ENCODE measurements at places on chromosomes 16 and 17.
A peak's percentile ranks its signal among the peaks of the same experiment; 100 is the strongest.

DNA sequence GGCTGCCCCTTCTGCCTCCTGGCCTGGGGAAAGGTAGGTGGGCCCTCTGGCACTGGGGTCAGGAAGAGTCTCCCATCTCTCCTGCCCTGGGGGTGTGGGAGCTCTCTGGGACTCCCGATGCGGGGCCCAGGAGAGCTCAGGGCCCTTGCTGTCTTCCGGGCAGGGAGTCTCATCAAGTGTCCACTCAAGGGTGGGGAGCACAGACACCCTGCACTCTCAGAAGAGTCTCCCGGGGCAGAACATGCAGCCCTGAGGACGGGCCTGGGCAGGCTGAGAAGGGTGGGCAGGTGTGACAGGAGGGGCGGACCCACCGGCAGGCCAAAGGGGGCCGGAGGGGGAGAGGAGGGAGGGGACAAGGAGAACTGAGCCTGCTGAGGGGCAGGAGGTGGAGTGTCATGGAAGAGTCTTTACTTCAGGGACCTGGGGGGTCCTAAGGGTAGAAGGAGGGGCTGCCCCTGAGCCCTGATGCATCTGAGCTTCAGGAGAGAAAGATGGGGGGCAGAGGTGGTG is 8.4 kb upstream of the PKMYT1 start:
- DNase-seq, result no peak

GRCh38 chr16:15856182-15856581 is 646 bp downstream of the MYH11 start:
- no peak for DNase-seq

DNA sequence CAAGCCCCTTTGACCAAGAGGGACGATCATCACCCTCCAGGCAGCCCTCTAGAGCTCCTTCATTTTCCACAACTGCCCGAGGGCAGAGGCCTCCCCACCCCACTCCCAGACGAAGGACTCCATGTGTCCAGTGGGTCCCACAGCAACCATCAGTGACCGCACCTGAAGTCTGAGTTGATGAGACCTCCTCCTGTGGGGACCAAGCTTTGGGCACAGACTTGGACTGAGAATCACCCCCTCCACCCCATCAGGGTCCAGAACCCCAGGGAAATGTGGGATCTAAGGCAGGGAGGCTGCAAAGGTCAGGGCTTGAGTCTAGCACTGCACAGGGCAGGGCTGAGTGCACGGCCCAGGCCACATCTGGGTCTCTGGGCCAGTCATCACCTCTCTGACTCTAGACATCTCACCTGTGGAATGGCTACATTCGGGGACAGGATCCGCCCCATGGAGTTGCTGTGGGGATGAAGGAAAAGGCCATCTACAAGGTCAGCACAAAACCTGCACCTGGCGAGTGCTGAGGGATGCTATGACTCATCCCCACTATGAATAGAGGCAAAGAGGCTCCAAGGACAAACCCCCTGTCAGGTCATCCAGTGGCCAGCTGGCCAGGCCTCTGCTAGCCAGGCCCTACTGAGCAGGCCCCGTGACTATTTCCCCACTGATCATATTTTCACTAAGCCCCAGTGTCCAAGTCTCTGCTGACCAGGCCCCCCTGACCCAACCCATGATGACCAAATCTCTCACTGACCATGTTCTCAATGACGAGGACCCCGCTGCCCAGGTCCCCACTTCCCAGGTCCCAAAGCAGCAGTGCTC is 38.4 kb downstream of the TNFRSF13B start:
- no peak for DNase-seq

GRCh38 chr16:67236563-67237395 is 9.8 kb downstream of the TMEM208 start:
- DNase-seq, result no peak

GRCh38 chr17:8609910-8610309 is 20.6 kb downstream of the MYH10 start:
- no peak for DNase-seq

GRCh38 chr17:80063830-80064585 is 27.6 kb downstream of the CCDC40 start:
- DNase-seq, result no peak

DNA sequence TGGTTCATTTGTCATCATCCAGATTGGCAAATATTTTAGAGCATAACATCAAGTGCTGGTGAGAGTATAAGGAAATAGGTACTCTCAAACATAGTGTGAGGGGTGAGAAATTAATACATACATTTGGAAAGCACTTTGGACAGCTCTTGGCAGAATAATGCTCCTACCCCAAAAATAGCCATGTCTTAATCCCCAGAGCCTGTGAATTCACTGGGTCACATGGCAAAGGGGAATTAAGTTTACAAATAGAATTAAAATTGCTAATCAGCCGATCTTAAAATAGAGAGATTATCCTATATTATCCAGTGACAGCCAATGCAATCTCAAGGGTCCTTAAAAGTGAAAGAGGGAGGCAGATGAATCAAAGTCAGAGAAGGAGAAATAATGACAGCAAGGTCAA is 38.8 kb upstream of the ANKFN1 start:
- peak; percentile 95 for DNase-seq

DNA sequence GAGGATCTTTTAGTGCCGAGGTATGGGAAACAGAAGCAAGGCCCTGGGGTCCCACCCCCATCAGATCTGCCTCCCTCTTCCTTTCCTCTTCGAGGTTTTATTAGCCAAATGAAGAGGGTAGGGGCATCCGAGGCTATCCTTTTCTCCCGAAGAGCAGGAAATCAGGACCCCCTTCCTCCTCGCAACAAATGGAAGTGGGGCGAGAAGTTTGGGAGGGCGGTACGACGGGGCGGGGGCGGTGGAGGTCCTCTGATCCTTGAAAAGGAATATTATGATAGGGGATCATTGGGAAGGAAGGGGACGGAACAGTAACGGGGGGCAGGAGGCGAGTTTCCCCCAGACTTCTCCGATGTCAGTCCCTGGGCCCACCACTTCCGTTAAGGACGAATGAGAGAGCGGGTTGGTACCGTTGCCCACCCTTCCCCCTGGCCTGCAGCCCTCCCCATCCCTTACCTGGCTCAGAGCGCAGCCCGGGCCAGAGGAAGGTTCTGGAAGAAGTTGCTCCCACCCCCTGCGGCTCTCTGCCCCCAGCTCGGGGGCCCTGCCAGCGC is 309 bp downstream of the FOXJ1 start:
- no peak for DNase-seq

DNA sequence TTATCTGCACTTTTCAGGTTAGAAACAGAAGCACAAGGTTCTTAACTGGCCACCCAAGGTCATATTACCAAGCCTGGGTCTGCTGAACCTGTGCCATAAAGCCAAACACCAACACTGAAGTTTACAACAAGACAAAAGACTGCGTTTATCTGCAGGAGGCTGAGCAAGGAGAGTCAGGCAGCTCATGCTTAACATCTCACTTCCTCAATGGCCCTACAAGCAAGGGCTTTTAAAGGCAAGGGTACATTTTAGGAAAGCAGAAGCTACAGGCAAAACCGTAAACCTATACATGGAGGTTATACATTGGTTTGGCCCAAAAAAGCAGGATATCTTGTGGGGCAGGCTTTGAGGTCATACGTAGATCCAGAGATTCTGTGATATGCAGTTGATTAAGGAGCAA is 91.2 kb downstream of the GNAO1 start:
- DNase-seq, result no peak

- peak; percentile 97 for DNase-seq
These were observed 19.9 kb upstream of the MRPS23 start for GRCh38 chr17:57869617-57870282.

GRCh38 chr17:70434536-70435490 is 265.5 kb downstream of the KCNJ2 start:
- DNase-seq, result no peak

GRCh38 chr16:87922250-87922871 is 14.0 kb downstream of the CA5A start:
- no peak for DNase-seq

DNA sequence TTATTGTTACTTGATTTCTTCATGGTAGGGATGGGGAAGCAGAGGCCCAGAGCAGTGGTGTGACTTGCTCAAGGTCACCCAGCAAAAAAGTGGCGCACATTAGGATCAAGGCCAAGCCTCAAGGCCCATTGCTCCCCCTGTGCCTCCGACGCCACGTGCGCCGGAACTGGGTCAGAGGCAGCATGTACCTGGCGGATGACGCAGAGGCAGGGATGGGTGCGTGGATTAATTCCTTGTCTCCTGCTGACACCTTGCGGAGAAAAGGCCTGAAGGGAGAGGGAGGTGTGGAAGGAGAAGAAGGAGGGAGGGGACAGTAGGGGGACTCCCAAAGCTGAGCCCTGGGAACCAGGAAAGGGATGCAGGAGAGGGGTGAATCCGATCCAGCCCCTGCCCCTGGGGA is 18.5 kb downstream of the SBK1 start:
- DNase-seq, result no peak

DNA sequence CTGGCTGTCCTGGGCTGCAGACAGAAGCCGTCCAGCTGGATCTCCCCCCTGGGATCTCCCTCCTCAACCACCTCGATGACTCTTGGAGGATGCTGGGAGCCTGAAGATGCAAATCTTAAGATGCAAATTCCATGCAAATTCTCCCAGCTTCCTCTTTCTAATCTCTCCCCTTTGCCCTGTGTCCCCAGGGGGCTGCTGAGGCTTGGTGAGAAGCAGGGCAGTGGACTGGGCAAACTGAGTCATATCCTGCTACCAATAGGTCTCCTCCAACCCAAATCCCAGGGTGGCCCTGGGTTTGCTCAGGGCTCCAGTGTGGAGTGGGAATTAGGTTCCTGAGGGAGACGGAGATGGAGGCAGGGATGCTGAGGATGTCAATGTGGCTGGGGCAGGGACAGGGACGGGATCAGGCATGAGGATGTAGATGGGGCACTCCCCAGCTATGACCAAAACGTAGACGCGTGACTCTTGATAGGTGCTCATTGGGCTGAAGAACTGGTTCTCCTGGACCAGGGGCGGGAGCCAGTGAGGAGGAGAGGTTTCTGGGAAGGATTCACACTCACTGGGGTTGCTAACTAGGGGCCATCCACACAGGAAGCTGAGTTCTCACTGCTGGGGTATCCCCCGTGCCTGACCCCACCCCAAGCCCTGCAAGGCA is 3.6 kb upstream of the ALOX12B start:
- no peak for DNase-seq

DNA sequence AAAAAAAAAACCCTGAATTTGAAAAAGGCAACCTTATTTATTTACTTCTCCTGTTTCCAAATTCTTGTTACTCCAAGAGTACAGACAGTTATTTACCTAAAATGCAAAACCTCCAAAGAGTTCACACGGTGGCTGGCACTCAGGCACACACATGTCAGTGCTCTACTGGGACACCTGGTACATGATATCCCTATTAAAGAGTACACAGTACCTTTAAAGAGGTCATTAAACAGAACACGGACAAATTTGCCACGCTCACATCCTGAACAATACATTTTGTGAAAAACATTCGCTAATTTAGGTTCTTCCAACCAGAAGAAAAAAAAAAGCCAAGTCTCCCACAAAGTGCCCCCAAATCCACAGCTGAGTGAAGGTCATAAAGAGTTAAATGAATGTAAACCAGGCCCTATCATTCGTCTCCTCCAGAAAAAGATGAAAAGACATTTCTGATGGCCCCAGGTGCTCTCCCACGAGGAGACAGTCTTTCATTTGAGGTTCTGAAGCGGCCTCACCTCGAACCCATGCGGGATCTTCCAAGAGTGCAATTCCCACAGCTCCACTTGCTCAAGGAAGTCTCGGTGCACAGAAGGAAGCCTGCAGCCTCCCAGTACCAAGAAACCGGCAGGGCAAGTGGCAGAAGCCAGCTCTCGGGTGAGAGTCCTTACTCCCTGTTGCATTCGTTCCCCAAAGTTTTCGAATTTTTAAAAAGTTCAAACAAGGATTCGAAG is 993 bp downstream of the ERN1 start:
- DNase-seq, result no peak

GRCh38 chr16:31114468-31114867 is 3.0 kb upstream of the KAT8 start:
- DNase-seq, result no peak

DNA sequence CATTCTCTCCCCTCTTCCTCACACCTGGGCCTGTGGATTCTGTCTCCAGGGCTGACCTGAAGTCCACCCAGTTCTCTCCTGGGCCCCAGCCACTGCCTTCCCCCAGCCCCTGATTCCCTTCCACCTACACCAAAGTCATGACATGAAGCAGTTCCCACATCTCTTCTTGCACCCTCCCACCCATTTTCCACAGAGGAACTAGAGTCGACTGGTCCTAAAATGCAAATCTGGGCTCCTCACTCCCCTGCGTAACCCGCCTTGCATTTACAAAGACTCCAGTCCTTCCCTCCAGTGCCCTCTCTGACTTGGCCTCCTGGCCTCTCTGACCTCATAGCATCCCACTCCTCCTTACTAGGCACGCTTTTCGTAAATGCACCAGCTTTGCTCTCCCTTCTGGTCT is 14.8 kb downstream of the COX6A2 start:
- DNase-seq, result no peak

- DNase-seq, result no peak
These were observed 5.0 kb upstream of the KCTD11 start for GRCh38 chr17:7346761-7347614.

GRCh38 chr17:67456889-67457288 is 79.8 kb downstream of the PITPNC1 start:
- DNase-seq, result no peak

GRCh38 chr17:19744492-19744891 is 3.6 kb downstream of the ALDH3A1 start:
- DNase-seq, result no peak

DNA sequence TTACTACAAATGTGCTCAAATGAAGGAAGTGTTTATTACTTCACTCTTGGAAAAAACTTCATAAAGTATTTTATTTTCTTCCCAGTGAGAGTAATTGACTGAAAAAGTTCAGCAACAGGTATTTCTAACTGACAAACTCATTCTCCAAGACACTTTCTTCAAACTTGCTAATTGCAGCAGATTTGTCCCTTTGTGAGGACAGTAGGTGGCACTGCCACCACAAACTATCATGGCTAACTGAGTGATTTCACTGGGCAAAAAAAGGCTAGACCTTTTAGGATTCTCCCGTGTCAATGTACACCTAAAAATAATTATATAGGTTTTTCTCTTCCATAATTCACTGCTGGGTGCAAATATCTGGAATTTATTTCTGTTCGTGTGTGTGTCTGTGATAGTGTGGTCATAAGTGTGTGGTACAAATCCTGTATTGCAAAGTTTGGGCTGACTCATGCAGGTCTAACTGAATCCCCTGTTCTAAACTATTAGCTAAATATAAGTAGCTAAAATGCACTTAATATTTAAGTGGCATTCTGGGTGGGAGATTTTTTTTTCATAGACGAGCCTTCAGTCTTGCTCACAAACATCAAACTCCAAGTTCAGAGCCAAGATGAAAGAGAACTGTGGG is 3.9 kb downstream of the HS3ST3A1 start:
- no peak for DNase-seq

- no peak for DNase-seq
These were observed 51.5 kb downstream of the GSG1L start for GRCh38 chr16:28011971-28012445.

DNA sequence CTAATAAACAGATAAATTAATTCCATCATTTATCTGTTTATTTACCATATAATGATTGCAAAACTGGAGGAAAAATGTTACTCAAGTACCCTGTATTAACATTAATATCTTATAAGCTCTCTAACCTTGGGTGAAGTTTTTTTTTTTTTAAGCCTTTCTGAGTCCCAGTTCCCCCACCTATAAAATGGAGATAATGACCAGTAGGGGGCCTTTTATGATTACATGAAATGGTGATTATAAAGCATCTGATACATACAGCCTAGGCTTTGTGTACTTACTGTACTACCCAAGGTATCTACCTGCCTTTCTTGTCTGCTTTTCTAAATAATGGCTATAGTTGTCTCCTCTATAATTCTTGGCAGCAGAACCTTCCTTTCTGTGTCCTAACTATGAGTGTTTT is 22.6 kb downstream of the LRRC36 start:
- DNase-seq, result peak; percentile 7

Data from NCI-H524 treated with DMSO at 0.1 percent for 48 hours (cell line).